Hindlimb muscle (tissue), 1 donor: ENCODE measurements at places on chromosomes 7 and 10.
A peak's percentile ranks its signal among the peaks of the same experiment; 100 is the strongest.

DNA sequence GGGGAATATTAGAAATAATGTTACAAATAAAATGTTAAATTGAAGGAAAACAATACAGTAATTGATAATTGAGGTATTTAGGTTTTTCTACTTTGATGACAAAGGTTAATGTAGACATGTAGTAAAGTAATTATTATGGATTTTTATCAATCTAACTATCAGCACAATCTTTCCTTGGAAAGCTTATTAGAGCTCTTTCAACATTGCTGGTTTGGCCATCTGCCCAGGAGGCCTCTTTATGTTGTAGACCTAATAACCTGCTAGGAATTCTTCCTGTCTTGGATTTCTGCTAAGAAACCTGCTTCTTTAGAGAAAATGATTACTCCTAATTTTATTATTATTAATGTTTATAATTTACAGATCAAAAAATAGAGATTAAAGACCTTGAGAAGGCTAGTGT is 78.9 kb downstream of the CHRM2 start:
- no peak for DNase-seq

GRCh38 chr7:43484678-43485395 is 98.1 kb upstream of the STK17A start:
- no peak for DNase-seq

GRCh38 chr10:133272964-133273420 is 3.7 kb downstream of the ADAM8 start:
- DNase-seq = no peak

- DNase-seq = no peak
Observed at GRCh38 chr7:136000288-136000913, 23.2 kb upstream of the MTPN start.

DNA sequence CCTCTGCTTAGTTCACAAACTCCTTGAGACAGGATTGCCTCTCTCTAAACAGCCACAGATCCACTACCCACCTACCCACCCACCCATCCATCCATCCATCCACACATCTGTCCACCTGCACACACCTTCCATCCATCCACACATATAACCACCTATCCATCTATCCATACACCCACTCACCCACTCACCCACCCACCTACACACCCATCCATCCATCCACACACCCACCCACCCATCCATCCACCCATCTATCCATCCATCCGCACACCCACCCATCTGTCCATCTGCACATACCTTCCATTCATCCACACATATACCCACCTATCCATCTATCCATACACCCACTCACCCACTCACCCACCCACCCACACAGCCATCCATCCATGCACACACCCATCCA is 9.7 kb downstream of the TECPR1 start:
- DNase-seq = no peak

GRCh38 chr7:139259142-139259541 is 28.1 kb downstream of the UBN2 start:
- DNase-seq = no peak

- no peak for DNase-seq
Observed at GRCh38 chr7:17516771-17517170, 218.3 kb downstream of the AHR start.

GRCh38 chr7:29328811-29329210 is 134.2 kb downstream of the CHN2 start:
- DNase-seq = no peak

DNA sequence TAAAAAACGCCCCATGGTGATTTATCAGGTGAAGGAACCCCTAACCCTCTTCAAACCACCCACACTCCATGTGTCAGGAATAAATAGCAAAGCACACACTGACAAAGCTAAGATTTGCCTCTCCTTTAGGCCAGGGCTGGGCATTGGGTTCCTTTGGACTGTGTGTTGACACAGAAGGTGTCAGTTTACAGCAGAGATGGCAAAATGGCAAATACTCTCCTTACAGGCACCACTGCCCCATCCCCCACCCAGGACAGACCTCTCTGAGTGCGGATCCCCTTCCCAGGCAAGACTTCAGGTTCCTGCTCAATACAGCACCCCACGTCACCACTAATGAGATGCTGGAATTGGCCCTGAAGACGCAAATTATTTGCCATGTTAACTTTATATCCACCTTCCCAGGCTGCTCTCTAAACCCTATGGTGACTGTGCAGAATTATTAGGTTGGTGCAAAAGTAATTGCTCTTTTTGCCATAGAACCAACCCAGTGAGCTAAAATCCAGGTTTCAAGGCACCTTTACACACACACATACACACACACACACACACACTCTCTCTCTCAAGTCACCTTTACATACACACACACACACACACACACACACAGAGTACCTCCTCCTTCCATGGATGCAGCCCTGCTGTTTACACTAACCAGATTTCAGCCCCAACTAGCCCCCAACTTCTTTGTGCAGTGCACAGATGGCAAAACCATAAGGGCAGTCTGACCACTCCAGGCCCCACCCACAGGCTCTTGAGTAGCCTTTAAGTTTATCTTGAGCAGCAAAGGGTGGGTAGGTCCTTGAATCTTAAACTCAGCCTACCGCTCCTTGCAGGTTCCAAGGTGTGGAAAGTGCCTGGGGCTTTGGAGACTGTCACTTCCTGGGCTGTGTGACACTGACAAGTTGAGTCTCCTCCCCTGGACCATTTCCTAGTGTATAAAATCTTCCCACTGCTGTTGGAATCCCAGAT is 4.0 kb upstream of the ZCCHC24 start:
- no peak for DNase-seq

- DNase-seq = no peak
Observed at GRCh38 chr7:116441534-116441933, 58.0 kb upstream of the CAV2 start.

GRCh38 chr7:91326516-91327199 is 62.4 kb downstream of the FZD1 start:
- DNase-seq = no peak

- DNase-seq = peak; percentile 45
Observed at GRCh38 chr7:30888747-30889146, 22.9 kb upstream of the AQP1 start.

- DNase-seq = peak; percentile 48
Observed at GRCh38 chr10:10605551-10606081, 412.1 kb upstream of the CELF2 start.

- no peak for DNase-seq
Observed at GRCh38 chr7:88202799-88203198, 17.0 kb downstream of the SRI start.

DNA sequence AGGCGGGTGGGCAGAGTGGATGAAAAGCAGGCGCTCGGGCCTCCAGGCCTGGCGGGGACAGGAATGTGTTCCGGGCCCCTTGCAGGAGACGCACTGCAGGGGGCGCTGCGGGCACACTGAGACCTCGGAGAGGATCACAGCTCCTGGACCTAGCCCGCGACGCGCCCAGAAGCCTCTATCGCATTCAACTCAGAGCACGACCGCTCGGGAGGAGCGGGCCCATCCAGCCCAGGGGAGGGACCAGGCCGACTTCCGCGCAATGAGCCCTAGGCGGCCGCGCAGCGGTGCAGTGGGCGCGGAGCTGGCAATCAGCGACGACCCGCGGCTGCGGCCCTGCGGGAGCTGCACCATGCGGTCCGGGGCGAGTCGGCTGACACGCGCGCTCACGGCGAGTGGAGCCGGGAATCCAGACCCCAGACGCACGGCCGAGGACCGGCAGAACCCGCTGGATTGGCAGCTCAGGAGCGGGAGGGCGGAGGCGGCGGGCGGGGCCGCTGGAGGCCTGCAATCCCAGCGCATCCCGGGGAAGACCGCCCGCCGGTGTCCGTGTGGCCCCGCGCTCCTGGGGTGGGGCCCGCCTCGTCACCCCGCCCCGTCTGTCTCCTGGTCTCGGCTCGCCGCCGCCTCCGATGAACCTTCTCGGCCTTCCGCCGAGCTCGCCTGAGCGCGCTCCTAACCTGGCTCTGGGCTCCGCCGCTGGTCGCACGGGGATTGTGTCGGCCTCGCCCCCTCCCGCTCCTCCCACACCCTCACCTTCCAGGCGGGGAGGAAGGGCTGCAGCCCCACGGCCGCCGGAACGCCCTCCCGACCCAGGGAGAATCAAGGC is 33.5 kb upstream of the GRID1 start:
- peak; percentile 90 for DNase-seq

DNA sequence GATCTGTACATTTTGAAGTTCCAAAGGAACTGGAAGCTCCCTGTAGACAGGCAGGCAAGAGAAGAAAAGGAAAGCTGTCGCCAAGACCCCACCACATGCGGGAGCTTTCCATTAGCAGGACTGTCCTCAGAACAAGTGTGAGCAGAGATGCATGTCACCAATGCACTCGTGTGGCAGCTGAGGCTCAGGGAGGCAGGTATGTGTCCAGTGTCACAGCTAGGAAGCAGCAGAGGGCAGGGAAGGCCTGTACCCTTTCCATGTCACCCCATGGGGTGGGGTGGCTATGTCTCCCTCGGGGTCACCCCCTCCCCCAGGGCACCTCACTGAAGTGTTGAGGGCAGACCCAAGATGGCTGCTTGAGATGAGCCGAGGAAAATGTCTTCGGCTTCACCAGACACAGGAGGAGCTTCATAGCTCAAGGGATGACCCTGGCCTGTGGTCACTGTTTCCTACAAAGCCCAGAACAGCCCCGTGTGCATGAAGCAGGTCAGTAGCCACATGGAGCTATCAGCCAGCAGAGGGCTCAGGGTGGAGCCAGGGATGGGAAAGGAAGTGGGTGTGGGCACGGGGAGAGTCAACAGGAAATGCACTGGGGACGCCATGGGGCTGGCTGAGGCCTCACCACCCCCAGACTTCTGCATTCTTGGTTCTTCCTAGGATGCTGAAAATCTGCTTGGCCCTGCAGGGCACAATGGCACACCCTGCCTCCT is 96.6 kb downstream of the FAM53B start:
- no peak for DNase-seq

DNA sequence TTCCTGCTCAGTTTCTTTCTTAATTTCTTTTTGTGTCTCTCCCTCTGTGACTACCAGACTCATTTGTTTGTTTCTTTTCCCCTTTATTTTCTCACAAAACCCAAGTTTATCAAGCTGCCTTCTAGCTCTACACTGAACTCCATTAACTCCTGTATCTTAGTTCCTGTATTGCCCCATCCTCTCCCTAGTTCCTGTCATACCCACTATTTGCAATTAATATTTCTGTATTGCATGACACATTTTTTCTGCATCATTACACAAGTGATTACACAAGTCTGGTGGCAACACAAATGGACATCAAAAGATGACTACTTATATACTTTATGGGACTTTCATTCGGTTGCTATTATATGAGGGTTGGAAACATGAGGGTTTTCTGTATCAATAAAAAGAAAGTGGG is 26.9 kb upstream of the OR9A4 start:
- no peak for DNase-seq

- no peak for DNase-seq
Observed at GRCh38 chr10:87608756-87609155, 50.9 kb upstream of the PAPSS2 start.

DNA sequence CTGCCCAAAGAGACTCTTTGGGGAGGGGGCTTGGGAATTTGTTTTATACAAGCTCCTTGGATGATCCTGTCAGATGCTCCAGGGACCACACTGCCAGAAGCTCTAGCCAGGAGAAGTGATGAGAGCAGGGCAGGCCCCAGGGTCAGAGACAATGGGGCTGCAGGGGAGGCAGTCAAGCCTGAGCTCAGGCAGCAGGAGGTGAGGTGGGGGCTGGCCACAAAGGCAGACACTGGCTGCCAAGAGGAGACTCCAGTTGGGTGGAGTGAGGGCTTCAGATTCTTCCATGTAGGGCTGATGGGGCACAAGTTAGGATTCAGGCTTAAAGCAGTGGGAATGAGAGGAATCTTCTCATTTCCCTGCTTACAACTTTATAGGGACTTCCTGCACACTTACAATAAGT is 35.6 kb upstream of the LOXL4 start:
- no peak for DNase-seq

- no peak for DNase-seq
Observed at GRCh38 chr7:157523371-157523765, 186.6 kb downstream of the DNAJB6 start.

- no peak for DNase-seq
Observed at GRCh38 chr10:7397049-7398035, 13.5 kb downstream of the SFMBT2 start.

GRCh38 chr10:76644476-76644875 is 993.1 kb downstream of the KCNMA1 start:
- no peak for DNase-seq

DNA sequence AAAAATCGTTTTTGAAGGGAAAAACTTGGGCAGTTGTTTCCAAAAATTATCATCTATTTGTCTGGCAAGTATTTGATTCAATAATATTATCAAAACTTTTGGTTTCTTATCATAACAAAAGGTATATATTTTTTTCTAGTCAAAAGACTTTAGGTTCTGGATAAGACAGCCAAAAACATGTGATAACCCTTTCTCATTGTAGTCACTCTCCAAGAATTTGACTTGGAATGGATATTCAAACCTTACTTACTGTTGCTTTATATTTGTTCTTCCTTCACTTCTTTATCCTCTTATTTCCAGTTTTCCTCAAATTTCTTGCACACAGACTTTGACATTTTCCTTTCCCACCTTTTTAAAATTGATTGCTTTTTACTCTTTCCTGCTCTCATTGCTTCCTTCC is 140.9 kb upstream of the FAM3C start:
- no peak for DNase-seq
